ENCODE measurements at places on chromosomes 7 and 10.

DNA sequence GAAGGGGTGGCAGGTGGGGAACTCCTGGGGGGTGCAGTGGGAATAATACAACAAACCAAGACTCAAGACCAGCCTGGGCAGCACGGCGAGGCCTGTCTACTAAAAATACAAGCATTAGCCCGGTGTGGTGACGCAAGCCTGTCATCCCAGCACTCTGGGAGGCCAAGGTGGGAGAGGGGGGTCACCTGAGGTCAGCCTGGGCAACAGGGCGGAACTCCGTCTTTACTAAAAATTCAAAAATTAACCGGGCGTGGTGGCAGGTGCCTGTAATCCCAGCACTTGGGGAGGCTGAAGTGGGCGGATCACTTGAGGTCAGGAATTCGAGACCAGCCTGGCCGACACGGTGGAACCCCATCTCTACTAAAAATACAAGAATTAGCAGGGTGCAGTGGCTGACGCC, 48.4 kb upstream of the ELFN1 start:
- no peak for DNase-seq

DNA sequence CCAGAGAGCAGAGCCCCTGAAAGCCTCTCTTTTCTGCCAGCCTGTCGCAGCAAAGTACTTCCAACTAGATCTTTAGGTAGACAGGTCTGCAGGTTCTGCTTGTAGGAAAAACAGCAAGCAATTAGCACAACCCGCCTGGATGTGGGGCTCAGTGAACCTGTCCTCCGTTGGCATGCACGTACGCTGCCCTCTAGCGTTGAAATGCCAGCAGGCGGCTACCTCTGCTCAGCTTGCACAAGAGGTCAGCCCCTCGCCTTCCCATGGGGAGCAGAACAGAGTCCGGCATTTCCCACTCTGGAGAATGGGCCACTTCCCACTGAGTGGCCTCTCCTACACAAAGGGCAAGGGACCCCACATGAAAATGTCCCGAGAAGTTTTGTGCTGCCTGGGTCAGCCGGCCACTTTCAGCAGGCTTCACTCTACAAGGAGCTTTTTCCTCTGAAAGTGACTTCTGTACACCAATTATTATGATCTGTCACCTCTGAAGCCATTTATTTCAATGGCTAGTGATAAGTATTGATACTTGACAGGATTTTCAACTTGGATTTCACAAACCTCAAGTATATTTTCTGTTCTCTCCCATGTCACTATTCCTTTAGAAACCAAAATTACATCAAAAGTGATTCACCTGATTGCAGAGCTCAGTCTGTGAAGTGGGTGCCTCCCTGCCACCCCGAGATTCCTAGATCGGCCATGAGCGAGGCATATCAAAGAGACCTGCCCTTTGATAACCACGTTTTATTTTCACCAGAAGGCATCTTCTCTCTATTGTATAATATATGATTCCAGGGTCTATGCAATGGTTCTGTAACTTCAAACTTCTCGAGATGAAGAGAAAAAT, 56.7 kb downstream of the JCAD start:
- peak; percentile 86 for DNase-seq

GRCh38 chr10:108500396-108500795, 1335.9 kb upstream of the SORCS1 start:
- DNase-seq: no peak

- no peak for DNase-seq
These were observed 49.5 kb upstream of the SAMD8 start for GRCh38 chr10:75061709-75062505.

DNA sequence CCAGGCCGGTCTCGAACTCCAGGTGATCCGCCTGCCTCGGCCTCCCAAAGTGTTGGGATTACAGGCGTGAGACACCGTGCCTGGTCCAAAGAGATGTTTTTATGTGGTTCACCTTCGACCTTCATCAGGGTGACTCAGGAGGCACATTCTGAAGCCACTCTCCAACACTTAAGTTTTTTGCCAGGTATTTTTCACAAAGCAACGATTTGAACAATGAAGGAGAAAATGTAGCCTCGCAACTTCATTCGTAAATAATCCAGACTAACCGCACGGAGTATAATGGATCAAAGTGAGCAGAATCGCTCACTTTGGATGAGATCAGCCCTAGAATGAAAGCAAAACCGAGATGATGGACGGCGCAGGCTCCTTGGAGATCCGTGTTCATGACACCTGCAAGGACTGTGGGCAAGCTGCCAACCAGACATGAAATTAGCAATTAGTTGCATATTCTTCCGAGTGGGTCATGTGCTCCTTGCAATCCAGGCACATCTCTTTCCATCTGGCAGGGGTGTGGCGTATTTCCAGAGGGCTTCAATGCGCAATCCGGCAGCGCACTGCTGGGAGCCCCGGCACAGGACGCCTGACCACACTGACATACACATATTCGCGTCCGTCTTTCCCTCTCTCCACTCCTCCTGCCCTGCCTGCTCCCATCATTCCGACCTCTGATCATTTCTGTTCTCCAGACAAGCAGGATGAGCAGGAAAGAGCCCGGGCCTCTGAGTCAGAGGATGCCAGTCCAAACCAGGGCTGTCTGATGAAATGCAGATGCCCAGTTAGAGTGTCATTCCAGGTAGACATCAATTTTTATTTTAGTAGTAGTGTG, 148.4 kb downstream of the KLF6 start:
- no peak for DNase-seq

GRCh38 chr7:133051066-133051465, 30.8 kb downstream of the CHCHD3 start:
- DNase-seq: peak; percentile 19

- DNase-seq: no peak
These were observed 215.4 kb upstream of the LRGUK start for GRCh38 chr7:133911724-133912123.

DNA sequence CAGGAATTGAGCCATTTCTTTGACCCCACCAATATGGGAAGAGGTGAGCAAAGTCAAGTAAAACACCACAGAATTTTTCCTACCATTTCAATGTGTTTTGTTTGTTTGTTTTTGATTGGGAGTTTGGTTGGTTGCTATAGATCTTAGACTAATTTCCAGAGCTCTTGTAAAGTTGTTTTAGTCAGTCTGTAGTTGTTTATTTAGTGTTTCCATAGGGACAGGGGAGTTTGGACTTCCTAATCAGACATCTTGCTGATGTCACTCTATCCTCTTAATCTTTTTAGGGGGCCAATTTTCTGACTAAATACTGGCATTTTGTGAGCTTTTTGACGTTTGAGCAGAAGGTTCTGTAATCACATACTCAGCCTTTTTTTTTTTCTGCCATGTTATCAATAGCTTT, 266.9 kb downstream of the ABCA13 start:
- peak; percentile 31 for DNase-seq

DNA sequence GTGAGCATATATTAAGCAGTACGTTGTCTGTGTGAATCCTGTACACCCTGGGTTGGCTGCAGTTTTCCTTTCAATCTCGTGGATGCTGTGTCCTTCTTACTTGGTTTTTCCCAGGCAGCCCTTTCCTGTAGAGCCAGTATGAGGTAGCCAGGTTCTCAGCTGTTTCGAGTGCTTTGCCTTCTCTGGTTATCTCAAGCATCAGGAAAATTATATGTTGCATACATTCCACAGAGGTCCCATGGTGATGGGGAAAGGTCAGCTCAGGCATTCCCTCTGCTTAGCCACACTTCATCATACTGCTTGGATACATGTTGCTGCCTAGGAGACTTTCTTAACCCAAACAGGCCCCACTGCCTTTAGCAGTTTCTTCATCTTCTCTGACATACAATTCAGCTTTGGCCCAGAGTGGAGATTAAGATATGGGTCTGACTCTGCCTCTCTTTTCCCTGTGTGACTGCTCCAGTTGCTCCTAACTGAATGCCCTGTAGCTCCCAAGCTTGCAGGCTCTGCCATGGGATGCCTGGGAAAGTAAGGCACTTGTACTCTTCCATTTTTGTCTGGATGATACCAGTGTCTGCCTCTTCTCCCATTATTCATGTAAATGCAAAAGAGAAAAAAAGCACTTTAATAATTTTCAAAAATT, 11.3 kb downstream of the GNAI1 start:
- peak; percentile 14 for DNase-seq

DNA sequence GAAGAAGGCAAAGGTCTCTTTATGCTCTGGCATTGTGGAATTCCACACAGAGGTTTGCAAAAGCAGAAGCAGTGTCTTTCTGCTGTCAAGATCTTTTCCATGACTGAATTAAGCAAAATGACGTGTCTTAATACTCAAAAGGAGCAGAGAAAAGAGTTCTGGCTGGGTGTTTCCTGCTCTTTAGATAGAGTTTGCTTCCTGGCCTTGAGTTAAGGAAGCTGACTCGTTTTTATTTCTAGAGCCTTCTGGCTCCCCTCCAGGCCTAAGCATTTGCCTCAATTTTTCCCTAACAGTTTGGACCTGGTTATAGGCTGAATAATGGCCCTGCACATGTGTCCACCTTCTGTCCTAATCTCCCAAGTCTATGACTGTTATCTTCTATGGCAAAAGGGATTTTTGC, 21.6 kb downstream of the TAS2R41 start:
- DNase-seq: no peak

- no peak for DNase-seq
These were observed 75.3 kb upstream of the PPP1R9A start for GRCh38 chr7:94832051-94832450.

DNA sequence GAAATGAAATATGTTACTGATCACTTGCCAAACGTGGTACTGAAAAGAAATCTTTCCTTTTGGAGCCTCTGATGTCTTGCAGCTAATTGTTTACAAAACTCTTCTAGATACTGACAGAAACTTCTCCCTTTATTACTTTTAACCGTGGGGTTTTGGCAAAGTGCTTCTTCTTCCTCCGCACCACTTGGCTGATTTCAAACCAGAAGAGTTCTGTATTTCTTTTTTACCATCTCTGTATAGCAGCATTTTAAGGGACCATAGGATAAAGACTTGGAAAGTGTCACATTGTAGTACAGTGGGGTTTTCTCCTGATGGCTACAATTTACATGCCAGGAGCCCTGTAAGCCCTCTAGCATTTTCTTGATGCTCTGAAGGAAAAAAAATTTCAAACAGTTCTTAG, 21.9 kb upstream of the CREB5 start:
- DNase-seq: no peak

DNA sequence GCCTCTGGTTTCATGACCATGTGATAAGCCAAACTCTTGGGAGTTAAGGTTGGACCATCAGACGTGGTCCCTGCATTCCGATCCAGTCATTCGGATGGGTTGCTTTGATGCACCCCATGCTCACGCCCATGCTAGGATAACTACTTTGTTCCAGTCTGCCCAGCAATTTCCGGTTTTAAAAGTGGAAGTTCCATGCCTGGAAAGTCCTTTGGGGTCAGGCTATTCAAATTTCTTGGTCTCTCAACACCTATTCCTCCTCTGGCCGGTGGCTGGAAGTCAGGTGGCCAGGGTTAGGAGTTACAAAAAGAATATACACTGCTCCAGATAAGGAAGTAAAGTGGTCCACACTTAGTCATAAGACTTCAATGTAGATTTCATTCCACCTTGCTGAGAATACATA, 37.7 kb upstream of the HABP2 start:
- no peak for DNase-seq

DNA sequence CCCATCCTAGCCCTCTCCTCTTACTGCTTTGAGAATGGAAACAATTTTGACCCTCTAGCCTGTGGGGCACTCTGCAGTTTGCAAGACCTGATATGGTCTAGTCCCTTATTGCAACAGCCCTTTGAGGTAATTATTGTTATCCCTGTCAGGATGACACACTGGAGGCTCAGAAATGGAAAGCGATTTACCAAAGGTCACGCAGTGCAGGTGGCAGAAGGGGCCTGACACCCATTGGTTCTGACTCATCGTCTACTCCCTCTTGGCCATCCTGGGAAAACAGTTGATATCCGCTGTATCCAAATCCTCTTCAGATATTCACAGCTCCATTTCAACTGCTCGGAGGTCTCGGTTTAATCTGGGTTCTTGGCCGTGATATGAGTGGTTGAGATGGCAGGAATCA, 44.7 kb upstream of the AQP1 start:
- no peak for DNase-seq

DNA sequence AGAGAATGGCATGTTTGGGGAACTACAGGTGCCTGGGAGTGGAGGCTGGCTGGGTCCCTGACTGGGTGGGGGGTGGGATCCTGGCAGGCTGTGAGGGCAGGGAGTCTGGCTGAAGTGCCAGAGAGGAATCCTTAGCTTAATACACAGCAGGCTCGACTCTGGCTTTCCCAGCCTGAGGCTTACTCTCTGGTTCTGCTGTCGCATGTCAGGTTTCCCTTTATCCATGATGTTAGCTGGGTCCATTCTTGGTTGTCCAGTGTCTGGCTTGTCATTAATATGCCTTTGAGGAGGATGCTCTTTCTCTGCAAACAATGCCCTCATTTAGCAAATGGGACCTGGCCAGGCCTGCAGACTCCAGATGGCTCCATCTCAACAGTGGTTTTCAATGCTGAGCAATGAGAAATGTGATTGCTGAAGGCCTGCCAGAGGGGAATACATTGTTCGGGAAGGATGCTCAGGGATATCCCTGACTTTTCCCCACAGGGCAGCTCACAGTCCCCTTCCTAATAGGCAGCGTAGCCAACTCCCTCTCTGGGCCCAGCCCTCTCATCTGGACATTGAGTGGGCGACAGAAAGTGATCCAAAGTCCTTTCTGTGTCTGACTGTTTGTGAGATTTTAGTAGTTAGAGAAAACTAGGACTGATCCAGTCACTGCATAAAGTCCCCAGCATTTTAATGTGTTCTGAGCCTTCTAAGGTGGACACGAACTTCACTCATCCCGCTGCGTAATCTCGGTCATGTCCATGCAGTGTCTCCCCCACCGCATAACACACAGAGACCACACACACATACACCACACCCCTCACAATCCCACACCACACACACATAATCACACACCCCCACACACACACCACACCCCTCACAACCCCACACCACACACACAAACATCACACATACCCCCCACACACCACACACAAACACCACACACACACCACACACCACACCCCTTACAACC, 124.9 kb downstream of the ANLN start:
- DNase-seq: no peak

DNA sequence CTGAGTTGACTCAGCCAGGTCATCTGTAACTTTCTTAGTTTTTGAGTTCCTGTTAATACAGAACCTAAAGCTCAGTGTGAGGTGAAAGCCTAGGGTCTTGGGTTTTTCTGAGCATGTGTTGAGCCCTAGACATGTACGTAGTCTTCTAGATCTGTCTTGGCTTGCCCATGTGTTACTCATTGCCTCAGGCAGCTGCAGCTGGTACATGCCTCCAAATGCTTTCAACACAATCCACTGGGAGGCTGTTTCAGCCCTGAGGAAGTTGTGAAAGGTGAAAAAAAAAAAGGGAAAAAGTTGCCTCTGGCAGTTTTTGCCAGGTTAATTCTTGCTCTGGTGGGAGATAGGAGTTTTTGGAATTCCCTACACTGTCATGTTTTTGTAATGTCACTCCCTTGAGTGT, 134.6 kb downstream of the RNF216 start:
- no peak for DNase-seq

DNA sequence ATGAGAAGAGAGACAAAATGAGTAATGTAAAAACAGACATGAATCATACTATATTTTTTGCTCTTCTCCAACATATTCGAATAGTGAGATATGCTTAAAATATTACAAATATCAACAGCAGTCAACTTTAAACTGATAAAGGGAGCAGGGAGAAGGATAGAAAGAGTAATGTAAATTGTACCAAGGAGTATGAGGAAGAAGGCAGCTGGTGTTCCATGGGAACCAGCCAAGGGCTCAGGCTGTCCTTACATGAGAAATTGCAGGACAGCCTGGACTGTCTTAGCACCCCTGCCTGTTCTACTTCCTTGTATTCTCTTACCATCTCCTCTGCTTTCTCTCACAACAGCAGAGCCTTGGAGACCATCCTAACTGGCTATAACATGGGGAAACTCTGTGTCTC, 128.7 kb downstream of the TSPAN12 start:
- DNase-seq: no peak

- peak; percentile 48 for DNase-seq
These were observed 106.9 kb upstream of the RHEB start for GRCh38 chr7:151626422-151627115.
